CD4-positive, CD25-positive, alpha-beta regulatory T cell (primary cell): ENCODE measurements at places on chromosomes 6 and 20. TPM values are rescaled to one million over a fixed set of nuclear protein-coding genes. Genes with fewer than 3 reads are reported as not detected.

DNA sequence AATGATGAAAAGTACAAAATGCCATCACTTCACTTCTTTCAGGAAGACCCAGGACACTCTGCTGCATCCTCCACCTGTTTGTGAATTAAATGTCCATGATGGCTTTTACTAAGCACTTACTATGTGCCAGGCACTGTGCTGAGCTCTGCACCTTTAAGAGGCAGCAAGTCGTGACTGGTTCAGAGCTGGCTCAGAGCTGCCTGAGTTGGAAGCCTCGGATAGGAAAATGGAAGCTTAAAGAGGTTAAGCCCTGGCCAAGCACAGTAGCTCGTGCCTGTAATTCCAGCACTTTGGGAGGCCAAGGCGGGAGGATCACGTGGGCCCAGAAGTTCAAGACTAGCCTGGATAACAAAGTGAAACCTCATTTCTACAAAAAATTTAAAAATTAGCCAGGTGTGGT, 95.6 kb downstream of the SNX5 start:
- no peak for DNase-seq

DNA sequence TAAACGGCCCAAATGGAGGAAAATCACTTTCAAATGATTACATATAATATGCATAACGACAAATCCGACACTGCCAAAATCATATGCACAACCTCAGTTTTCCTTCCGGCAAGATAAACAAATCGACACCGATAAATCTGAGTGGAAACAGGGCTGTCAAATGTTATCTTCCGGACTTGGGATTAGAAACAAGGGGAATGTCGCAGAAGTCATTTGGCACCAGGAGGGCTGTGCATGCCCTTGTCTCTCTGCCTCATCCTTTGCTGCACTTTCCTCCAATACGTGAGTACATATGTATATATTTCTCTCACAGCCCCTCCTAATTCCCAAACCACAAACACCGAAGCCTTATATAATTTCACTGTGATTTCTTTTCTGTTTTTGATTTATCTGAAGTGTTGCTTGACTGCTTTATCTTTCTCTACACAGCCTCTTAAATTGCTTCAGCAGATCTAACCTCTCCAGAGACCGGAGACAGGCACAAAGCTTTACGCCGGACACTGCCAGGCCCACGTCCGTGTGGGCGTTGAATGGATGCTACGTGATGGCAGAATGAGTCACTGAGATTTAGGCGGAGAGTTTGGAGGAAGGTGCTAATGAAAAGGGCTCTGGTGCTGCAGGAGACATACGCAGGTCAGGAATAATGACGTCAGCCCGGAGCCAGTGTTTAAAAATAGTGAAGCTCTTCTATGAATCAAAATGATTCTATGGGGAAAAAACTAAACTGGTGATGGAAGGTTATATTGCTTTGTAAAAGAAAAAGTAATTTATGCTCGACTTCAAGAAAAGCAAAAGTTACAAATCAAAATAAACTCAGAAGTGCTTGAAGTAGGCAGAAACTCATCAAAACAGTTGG, 21.0 kb upstream of the PRELID3B start:
- DNase-seq = no peak

- DNase-seq = no peak
Observed at GRCh38 chr20:57215826-57216471, 50.5 kb downstream of the BMP7 start.

- no peak for DNase-seq
Observed at GRCh38 chr6:109056661-109057060, 38.0 kb downstream of the SESN1 start.

DNA sequence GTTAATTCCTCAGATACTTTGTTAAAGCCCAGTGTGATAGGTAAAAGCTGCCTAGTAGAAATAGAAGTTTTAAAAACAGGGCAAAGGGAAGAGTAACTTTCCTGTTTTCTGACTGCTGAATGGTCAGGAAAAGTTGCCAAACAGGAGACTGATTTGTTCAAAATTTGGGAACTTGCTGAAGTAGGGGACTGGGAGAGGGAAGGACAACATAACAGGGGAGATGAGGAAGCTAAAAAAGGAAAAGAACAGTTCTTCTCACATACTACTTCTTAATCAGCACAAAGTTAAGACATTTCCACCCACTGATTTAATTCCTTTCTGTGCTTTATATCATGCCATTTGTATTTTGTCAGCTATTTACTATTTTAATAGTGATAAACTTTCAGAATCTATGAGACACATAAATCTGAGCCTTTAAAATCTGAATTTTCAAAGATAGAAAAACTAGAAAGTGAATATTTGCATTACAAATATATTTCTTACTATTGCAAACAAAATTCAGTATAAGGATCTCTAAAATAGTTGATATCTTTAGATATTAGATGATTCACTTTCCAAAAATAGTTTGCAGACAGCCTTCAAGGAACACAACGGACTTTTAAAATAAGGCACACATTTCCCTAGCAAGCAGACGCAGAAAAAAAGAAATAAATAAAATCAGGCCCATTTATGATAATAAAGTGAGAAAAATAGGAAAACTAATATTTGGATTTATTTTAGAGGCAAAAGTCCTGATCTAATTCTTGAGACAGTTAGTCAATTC, 36.9 kb upstream of the SLC16A10 start:
- no peak for DNase-seq

DNA sequence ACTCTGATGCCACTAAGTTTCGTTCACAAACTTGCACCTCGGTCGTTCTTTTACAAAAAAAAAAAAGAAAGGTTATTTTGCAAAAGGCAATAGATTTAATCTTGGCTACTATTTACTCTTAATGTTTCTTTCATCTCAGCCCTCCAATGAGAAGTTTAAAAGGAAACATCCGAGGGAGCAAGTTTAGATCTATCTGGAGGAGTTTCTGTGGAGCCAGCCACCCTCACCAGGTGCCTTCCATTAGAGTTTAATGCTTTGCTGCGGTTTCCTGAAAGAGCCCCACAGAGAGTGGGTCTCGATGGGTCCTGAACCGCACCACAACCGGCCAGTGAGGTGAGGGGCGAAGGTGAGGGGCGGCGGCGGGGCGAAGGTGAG, 632 bp downstream of the PRKN start:
- DNase-seq = peak; percentile 26

- no peak for DNase-seq
Observed at GRCh38 chr6:33276581-33276863, 401 bp upstream of the B3GALT4 start.

DNA sequence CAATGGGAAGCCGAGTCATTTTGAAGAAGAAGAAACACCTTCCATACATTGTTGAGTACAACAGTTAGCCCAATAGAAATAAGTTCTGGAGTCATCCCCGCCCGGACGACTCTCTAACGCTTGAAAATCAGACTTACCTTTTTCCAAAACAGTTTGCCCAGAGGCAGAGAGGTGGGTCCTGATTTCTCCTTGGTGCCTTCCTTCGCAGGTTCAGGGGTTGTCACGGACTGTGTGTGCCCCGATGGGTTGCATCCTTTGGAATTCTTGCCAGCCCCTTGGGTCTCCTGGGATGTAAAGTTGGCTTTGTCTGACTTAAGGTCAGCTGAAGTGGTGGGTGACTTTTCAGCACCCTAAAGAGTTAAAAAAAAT, 85.3 kb downstream of the BCAS1 start:
- no peak for DNase-seq

- no peak for DNase-seq
Observed at GRCh38 chr20:821731-822065, 11.8 kb upstream of the FAM110A start.

DNA sequence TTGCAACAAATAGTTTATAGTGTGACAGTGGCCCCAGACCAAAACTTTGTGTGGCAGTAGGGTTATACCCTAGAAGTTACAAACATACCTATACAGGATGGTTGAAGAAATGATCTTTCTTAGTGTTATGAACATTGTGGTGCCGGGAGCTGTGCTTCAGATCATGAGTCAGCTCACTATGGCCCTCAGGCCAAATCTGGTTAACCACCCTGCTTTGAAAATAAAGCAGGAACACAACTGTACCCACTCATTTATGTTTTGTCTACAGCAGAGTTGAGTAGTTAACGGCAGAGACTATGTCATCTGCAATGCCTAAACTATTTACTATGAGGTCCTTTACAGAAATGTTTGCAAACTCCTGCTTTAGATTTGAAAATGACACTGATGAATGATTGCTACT, 24.3 kb downstream of the AKAP7 start:
- DNase-seq = no peak

DNA sequence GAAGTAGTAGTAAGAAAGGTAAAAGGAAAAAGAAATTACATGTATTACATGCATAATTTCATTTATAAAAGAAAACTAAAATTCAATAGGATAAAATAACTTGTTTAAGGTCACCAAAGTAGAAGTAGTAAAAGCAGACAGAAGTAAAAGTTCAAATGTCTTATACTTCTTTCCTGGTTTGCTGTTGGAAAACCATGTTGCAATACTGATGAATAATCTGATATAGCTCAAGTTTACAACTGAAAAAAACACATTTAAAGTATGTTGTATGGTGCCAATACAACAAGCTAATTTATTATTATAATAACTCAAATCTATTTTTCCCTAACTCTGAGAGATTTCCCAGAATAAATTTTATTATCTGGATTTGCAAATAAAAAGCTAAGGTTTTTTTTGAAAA, 78.3 kb downstream of the PHIP start:
- no peak for DNase-seq

DNA sequence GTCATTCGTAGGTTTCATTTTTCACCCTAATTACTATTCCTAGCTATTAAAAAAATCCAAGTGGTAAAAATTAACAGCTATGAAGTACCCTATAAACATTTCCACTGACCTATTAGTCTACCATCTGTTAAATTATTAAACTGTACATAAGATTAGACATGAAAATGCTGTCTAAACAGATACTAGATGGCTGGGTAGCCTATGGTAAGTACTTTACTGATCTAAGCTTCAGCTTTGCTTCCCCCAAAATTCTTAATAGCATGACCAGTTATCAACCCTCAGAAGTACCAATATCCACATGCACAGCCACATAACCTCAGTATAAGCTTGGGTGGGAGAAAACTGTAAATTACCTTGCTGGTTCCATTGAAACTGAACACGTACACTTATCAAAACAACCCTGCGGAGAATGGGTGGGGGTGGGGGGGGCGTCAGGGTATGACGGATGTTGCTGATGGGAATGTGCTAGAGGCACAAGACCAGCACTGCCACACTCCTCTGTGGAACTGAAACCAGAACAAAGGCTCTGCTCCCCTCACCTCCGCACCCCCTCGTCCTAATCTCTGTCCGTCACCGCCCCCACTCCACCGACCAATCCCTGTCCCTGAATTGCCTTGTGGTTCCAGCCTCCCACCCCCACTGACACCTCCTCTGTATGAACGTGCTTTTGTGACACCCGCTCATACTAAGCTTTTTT, 45.3 kb downstream of the B4GALT5 start:
- peak; percentile 36 for DNase-seq

DNA sequence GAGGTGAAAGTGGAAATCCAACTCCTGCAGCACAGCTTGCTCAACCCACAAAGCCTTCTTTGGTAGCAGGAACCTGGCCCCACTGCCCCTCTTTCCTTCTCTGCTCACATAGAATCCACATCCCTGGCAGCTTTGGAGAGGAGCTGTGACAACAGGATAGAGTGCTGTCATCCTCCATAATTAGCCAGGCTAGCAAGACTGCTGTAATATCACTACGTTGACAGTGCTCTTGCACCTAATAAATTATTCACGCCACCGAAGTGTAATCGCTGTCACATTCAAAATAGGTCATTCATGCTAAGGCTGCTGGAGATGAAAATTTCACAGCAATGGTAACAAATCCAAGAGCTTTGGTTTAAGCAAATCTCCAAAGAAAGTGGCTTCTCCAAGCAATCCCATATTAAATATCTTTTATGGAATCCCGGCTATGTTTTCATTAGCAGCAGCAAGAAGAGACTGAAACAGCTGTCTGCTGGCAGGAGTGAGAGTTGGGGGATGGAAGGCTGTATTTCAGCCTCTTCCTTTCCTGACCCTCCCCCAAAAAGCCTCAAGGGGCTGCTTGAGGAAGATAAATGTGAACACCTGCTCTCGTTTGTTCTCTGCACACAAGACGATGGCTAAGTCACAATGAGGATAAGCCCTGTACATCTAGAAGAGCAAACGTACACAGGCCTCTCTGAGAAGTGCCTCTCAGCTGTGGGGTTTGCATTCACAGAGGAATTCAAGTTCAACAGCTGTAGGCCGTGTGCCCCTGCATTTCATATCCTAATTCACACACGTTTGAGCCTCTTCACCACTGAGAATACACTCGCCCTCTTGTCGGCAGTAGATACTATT, 16.5 kb downstream of the RIPOR2 start:
- DNase-seq = no peak

DNA sequence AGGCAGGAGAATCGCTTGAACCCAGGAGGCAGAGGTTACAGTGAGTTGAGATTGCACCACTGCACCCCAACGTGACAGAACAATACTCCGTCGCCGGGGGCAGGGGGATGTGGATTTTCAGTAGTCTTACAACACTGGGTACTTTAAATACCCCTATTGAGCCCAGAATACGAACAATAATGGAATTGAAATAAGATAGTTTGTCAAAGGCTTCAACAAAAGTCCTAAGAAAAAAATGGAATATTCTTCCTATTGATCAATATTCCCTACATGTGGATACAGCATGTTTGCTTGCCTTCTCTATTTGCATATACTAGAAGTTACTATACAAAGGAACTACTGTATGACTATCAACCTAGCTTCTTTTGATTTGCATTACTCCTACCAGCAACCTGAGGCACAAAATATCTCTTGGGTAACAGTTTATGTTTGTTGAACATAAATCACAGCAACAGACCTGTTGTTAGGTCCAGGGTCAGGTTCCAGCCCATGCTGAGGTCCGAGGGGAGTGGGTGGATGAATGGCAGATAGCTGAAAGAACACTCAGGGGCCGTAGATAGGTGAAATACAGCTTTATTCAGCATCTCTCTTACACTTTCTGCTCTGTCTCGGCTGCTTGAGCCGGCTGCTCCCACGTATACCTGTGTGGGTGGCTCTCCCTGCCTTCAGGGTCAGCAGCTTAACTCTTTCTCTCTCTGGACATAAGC, 23.8 kb downstream of the MAN1A1 start:
- no peak for DNase-seq

DNA sequence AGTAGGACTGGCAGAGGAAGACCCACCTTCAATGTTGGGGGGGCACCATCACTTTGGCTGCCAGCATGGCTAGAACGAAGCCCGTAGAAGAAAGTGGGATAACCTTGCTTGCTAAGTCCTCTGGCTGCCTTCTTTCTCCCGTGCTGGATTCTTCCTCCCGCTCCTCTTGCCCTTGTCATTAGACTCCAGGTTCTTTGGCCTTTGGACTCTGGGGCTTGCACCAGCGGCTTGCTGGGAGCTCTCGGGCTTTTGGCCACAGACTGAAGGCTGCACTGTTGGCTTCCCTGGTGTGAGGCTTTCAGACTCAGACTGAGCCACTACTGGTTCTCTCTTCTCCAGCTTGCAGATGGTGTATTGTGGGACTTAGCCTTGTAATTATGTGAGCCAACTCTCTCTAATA, 28.2 kb downstream of the GSTA2 start:
- DNase-seq = no peak

KHDC1L gene
- total RNA-seq = 0.67 TPM

CRISP3 gene
- total RNA-seq = not detected

SRSF12 gene
- total RNA-seq = not detected

GMNN gene
- total RNA-seq = 28.3 TPM

MOG gene
- not detected for total RNA-seq

ULBP2 gene
- 9.7 TPM for total RNA-seq
